NCI-H1694 (cell line): ENCODE measurements at places on chromosomes 1 and 21.

GRCh38 chr1:10504249-10504648 is 29.5 kb downstream of the PEX14 start:
- DNase-seq = no peak

GRCh38 chr1:102897557-102897956 is 210.8 kb downstream of the COL11A1 start:
- DNase-seq = no peak

DNA sequence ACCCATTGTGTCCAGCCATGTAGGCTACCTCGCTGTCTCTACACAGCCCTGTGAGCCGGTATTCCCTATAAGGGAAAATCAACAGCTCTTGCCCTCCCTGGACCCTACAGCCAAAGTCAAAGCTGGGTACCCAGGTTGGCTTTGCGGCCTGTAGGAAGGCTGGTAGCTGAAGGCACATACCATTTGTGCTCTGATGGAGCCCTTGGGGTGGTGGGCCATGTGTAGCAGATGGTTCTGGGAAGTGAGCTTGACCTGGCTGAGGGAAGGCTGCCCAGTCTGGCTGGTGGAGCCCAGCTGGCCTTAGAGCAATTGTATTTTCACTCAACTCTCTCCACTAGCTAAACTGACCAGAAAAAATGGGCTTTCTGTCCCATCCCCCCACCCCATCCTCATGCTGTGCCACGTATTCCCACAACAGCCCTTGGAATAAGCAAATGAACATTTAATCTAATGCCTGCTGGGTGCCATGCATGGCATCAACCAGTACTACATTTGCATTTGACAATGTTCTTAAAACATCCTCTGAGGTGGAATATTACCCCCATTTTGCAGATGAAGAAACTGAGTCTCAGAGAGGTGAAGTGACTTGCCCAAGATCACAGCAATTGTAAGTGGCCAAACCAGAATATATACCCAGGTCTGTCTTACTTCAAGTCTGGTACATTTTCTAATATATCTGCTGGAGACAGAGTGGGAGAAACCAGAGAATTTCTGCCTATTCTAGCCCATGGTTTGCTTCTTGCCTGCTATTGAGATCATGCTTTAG is 56.8 kb downstream of the NDUFS5 start:
- DNase-seq = no peak

- DNase-seq = no peak
Observed at GRCh38 chr1:115813727-115814126, 27.2 kb downstream of the NHLH2 start.

GRCh38 chr1:228197555-228198147 is 10.2 kb upstream of the OBSCN start:
- DNase-seq = no peak

DNA sequence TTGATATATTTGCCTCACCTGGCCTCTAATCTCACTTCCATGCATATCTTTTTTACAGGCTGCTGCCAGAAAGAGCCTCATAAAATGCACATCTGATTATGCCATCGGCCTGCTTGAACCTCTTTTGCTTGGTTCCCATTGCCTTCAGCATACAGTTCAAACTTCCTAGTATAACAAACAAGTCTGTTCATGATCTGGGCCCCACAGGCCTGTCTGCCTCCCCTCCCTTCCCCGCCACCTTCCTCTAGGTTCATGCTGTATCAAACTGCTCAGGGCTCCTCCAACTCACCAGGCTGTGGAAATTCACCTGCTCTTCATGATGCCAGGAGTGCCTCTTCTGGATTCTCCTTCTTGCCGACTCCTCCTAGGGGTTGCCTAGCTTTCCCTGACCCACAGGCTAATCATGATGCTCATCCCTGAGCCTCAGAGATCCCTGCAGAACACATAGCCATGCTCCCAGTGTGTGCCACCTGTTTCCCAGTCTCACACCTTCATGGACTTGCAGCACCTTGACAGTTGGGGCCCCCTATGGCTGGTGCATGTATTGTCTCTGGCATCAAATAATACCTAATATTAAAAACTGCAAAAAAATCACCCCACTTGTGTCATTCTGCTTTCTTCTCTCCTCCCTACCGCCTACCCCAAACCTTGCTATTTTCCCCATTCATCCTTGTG is 33.7 kb upstream of the CD2 start:
- DNase-seq = no peak

GRCh38 chr1:111603979-111604378 is 15.6 kb upstream of the RAP1A start:
- no peak for DNase-seq

GRCh38 chr21:34511787-34512455 is at the start of gene KCNE1:
TSS of gene KCNE1 (minus strand) at chr21:34512210. CDS start at chr21:34449634, 62,576 bp downstream.
- DNase-seq = no peak

DNA sequence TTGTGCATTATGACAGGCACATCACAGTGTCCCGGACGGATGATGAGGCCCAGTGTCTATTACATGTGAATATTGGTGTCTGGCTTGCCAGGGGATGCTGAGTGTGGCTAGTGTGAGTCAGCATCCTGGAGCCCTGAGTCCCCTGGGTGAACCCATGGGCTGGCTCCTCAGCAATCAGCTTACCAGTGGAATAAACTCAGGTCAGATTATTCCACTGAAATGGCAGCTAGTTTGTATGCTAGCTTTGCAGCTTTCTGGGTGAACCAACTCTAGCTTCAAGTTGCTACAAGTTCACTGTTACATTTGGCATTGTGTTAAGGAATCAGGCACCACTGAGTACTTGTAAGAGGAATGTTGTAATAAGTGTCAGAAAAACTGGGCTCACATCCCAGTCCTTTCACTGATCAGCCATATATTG is 23.9 kb upstream of the RPTN start:
- DNase-seq = no peak

DNA sequence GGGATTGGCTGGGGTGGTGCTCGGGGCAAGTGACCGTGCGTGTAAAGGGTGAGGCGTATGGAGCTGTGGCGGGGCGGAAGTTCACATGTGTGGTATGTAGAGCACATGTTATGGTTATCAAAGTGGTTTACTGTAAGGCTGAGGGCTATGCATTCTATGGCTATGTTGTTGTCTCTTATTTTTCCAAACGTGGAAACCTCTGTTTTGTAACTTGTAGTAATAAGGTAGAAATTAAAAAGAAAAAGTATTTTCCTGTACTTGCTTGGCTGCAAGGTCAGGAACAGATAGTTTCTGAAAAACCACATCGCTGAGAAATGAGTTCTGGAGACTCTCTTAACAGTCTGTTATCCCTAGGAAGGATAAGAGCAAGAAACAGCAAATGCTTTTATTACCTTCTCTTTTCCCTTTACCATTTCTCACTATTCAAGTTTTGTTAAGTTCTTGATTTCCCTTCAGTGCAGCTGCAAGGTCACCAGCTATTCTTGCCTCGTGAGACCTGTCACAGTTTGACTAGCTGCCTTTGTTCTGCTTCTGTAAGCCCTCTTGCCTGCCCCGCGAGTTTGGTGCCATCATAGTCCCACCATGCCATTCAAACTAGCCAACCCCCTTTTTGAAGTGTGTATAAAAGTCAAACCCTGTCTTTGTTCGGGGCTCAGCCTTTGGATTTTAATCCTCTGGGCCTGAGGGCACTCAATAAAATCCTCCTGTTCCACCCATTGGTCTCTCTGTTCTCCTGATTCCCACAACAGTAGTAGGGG is 9.5 kb downstream of the RNU1-2 start:
- DNase-seq = peak; percentile 46

- no peak for DNase-seq
Observed at GRCh38 chr21:34362670-34363069, 1.1 kb upstream of the KCNE2 start.

DNA sequence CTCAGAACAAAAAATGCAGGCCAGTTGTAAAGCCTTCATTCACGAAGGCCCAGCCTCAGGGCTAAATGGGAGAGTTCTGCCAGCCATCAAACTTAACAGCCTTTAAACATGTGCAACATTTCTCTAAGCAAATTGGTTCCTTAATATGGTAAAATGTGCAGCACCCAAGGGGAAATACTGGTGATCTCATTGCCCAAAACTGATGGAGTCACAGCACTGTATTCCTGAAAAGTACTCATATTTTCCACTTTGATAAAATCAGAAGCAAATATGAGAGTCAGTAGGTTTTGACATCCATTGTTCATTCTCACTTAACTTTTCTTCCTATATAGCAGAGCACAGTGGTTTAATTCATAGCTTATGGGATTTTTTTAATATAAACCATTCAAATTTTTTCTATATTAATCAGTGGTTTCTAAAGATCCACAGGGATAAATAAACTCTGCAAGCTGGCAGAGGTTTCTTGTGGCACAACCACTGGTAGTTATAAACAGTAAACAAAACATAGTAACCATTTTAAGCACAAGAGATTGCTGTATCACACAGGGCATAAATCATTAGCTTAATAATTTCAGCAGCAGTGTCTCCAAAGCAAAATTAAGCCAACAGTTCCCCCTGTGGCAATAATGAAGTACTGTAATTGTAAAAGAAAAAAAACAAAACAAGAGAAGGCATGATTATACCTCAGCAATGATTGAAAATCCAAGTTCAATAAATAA is 106.9 kb upstream of the LYPLAL1 start:
- peak; percentile 35 for DNase-seq

DNA sequence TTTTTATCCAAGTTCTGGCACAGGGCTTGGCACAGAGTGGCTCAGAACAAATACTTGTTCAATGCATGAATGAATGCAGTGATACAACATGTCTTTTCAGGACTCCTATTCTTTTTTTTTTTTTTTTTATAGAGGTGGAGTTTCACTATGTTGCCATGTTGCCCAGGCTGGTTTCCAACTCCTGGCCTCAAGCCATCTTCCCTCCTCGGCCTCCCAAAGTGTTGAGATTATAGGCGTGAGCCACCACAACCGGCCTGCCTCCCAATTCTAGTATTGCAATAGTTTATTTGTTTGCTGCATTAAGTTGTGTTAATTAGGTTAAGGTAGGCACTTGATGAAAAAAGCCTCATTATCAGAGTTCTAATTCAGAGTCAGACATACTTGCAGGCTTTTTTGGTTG is 17.9 kb downstream of the UBE4B start:
- no peak for DNase-seq

DNA sequence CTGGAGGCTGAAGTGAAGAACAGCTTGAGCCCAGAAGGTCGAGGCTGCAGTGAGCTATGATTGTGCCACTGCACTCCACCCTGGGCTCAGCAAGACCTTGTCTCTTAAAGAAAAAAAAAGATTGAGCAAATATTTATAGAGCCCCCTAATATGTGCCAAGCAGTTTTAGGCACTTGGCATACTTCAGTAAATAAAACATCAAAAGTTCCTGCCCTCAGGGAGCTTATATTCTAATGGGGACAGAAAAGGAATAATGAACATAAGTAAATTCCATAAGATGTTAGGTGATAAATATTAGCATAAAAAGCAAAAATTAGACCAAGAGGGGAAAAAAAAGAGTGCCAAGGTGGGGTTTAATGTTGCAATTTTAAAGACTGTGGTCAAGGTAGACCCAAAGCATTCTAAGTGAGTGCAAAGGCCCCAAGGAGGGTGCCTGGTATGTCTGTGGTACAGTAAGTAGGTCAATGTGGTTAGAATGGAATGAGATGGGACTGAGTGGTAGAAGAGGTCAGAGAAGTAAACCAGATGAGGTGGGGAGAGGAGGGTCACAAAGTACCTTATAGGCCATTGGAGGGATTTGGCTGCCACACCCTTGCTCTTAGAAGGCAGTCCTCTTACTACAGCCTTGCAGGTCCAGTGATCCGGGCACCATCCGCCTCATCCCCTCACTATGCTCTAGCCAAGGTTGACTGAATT is 2.2 kb upstream of the TOE1 start:
- no peak for DNase-seq

GRCh38 chr1:45686015-45686287 is 382 bp downstream of the GPBP1L1 start:
- DNase-seq = no peak

- no peak for DNase-seq
Observed at GRCh38 chr1:199742547-199742946, 285.0 kb upstream of the NR5A2 start.

GRCh38 chr1:6358757-6359201 is 34.8 kb downstream of the ACOT7 start:
- no peak for DNase-seq

DNA sequence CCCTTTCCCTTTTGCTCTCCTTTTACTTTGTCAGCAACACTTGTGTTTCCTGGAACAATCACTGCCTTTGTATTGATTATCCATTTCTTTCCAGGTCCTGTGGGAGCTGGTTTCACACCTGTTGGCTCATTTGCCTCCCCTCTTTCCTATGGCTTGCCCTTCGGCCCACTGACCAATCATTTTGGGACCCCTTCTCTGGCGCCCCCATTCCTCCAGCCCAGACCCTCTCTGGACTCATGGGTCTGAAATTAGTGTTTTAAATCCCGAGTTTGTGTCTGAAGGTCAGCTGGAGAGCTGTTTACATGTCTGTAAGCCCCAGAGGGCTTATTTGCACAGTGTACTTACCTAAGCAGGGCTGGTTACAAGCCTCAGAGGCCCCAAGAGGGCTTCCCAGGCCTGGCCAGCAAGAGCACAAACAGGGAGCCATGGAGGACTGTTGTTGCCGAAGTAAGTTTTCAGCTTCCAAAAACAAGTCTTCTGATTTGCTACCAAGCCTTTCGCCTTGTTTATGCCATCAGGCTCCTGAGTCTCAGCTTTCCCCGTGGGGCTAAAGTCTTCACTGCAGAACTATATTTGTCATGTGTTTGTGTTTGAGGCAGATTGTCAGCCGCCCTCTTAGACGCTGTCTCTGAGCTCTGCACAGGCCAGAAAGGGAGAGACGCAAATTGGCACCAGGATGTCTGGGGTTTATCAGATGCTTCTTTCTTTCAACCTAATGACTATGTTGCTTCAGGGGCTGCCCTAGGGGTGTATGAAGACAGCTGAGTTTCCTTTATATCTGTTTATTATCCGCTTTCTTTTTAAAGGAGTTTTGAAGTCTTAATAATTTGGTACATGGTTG is 93.0 kb downstream of the ATP1A1 start:
- DNase-seq = no peak

DNA sequence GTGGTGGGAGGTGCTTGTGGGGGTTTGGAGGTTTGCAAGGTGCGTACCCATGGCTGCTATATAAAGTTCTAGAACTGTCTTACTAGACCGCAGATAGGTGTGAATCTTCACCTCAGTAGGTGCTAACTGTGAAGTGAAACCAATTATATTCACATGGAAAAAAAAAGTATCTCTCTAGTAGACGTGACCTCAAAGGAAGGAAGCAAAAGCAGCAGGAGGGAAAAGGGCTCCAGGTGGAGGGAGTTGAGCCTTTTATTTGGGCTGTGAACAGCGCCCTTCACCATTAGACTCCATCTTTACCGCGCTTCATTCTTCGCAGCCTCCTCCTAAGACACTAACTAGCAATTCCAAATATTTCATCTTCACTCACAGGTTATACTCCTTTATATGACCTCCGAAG is 129.8 kb downstream of the TBX19 start:
- DNase-seq = no peak

GRCh38 chr1:36151134-36151844 is 2.0 kb upstream of the TRAPPC3 start:
- no peak for DNase-seq

- no peak for DNase-seq
Observed at GRCh38 chr1:109959974-109960744, 24.4 kb upstream of the AHCYL1 start.

- DNase-seq = no peak
Observed at GRCh38 chr1:32868085-32868484, 2.6 kb downstream of the FNDC5 start.
